ENCODE measurements at places on chromosomes 1 and 21. TPM values are rescaled to one million over a fixed set of nuclear protein-coding genes. Genes with fewer than 3 reads are reported as not detected.

The RBP7 gene
- total RNA-seq = not detected

The LINGO4 gene
- total RNA-seq = not detected

The TMEM51 gene
- total RNA-seq = 9.5 TPM

The ZMYND12 gene
- total RNA-seq = not detected

The LRRC38 gene
- total RNA-seq = not detected

The RNU1-1 gene
- total RNA-seq = not detected

The SPRR2B gene
- not detected for total RNA-seq

The ADAMTS5 gene
- 34.5 TPM for total RNA-seq

The WNT2B gene
- total RNA-seq = 0.67 TPM

The RGS4 gene
- total RNA-seq = 21.0 TPM

The LYPD8 gene
- not detected for total RNA-seq

The KLHDC9 gene
- 6.8 TPM for total RNA-seq

The NUP210L gene
- total RNA-seq = not detected

The HFM1 gene
- not detected for total RNA-seq

The C1QC gene
- total RNA-seq = not detected

The GRIK1 gene
- not detected for total RNA-seq

The ILDR2 gene
- 0.13 TPM for total RNA-seq

The RNF186 gene
- total RNA-seq = not detected

The CCDC24 gene
- 1.5 TPM for total RNA-seq

The VANGL2 gene
- total RNA-seq = 0.21 TPM

The TESK2 gene
- 1.1 TPM for total RNA-seq

The KLHDC7A gene
- not detected for total RNA-seq

The RIMS3 gene
- total RNA-seq = 31.0 TPM

The TRIM67 gene
- total RNA-seq = not detected

The ANGPTL1 gene
- total RNA-seq = 7.1 TPM

The LRRC53 gene
- 0.11 TPM for total RNA-seq

The IFI44 gene
- total RNA-seq = 33.3 TPM

The LTN1 gene
- 19.9 TPM for total RNA-seq

The TSPEAR gene
- total RNA-seq = not detected

The OR2M7 gene
- not detected for total RNA-seq

The PRKAA2 gene
- total RNA-seq = 9.1 TPM

The PRPF38B gene
- total RNA-seq = 16.1 TPM

The TMEM125 gene
- total RNA-seq = not detected

The ATAD3B gene
- total RNA-seq = 12.1 TPM

The TRIM63 gene
- total RNA-seq = 18.6 TPM
